ENCODE measurements at places on chromosomes 2 and 18.

- H3K27me3 ChIP-seq, result peaks cover 5% of the 10 kb centered on the region
- no peaks in the 10 kb centered on the region for H3K36me3 ChIP-seq
- no peak overlapping the region for H3K27ac ChIP-seq
- no peak for DNase-seq
Observed at GRCh38 chr2:129619471-129619870, 360.0 kb upstream of the RAB6C start.

DNA sequence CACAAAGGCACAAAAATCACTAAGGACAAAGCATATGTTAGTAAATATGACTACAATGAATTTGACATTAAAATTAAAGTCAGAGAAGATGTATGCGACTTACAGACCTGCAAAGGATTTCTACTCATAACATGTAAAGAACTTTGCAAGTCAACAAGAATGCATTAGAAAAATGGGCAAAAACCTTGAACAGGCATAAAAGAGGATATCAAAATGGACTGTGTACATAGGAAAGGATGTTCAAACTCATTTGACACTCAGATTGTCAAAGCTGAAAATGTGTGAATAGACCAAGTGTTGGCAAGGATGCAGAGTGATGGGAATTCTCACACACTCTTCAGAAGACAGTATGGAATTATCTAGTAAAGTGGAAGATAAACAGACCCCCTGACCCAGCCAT, 94.9 kb downstream of the MYOM1 start:
- peaks cover 2% of the 10 kb centered on the region for H3K27me3 ChIP-seq
- no peak overlapping the region for H3K27ac ChIP-seq
- DNase-seq, result no peak
- peaks cover 6% of the 10 kb centered on the region for H3K4me1 ChIP-seq

DNA sequence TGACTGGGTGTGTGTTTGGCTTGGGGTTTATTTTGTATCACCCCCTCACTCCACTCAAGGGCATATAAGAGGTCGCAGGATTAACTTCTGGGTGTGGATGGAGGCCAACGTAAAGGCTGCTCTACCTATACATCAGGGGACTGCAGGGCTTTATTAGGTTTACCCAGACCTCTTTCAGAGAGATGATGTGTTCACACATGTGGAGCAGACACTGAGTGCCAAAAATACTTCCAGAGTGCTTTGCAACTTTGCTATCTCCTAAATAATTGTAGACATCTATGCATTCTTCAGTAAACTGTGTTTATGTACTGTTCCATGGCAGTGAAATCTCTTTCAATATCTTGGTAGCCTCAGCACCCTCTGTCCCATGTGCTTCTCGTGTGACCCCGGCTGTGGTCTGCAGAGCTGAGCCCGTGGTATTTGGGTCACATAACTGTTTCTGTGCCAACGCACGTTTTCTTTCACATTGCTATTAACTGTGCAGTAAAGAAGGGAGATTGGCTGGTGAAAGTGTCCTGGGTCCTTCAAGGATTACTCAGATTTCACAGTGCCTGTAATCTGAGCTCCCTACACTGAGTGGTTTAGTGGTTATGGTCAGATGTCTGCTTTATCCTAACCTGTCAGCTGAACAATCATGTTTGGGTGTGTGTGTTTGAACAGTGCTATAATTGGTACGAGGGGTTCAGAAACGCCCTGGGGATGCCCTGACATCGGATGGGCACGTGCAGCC, 208.1 kb downstream of the VAPA start:
- H3K36me3 ChIP-seq, result no peaks in the 10 kb centered on the region
- H3K4me3 ChIP-seq, result no peak overlapping the region
- DNase-seq, result no peak
- H3K27me3 ChIP-seq, result no peaks in the 10 kb centered on the region
- no peak overlapping the region for H3K27ac ChIP-seq

DNA sequence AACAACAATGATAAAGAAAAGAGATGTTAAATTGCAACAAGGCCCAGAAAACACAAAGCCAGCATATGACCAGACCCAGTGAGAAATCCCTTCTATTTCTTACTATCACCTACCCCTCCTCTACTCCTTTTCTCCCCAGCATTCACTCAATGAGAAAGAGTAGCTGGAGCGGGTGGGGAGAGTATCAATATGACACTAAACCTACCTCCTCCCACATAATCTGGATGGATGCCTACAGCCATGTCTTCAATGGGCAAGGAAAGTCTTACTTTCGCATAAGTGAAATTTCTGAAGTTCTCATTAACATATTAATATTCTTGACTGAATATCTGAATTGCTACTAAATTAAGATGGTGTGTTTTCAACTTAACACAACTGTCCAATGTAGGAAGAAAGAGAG, 78.2 kb downstream of the AFF3 start:
- DNase-seq, result no peak
- H3K4me1 ChIP-seq, result peaks cover 87% of the 10 kb centered on the region
- peaks cover 74% of the 10 kb centered on the region for H3K36me3 ChIP-seq
- H3K27me3 ChIP-seq, result no peaks in the 10 kb centered on the region
- H3K4me3 ChIP-seq, result peak overlapping the region; percentile 33
- H3K27ac ChIP-seq, result peak overlapping the region; percentile 74

GRCh38 chr18:45201489-45201888, 413.8 kb upstream of the SLC14A2 start:
- no peak overlapping the region for H3K27ac ChIP-seq
- no peak for DNase-seq
- no peak overlapping the region for H3K4me3 ChIP-seq
- no peaks in the 10 kb centered on the region for H3K27me3 ChIP-seq

DNA sequence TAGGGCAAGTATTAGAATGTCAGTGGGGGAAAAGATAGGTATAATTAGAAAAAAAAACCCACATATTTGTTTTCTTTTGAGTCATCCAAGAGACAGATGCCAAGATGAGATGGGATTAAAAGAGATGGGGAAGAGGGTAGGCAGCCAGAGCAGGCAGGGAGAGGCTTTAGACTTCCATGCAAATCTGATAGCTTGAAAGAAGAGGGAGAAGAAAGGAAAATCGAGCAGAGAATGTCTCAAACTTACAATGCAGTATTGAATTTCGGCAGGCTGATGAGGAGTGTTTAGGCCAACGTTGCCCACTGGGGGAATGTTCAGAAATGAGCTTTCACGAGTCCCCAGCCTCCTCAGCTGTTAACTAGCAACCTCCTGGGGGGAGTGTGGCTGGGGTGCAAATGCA, 91.3 kb downstream of the SPATS2L start:
- H3K36me3 ChIP-seq, result no peaks in the 10 kb centered on the region
- no peak overlapping the region for H3K4me3 ChIP-seq
- H3K27ac ChIP-seq, result no peak overlapping the region
- no peak for DNase-seq

GRCh38 chr18:65477455-65477854, 273.4 kb upstream of the CDH7 start:
- no peaks in the 10 kb centered on the region for H3K27me3 ChIP-seq
- H3K4me1 ChIP-seq, result no peaks in the 10 kb centered on the region
- no peak overlapping the region for H3K27ac ChIP-seq
- no peaks in the 10 kb centered on the region for H3K36me3 ChIP-seq
- DNase-seq, result no peak

DNA sequence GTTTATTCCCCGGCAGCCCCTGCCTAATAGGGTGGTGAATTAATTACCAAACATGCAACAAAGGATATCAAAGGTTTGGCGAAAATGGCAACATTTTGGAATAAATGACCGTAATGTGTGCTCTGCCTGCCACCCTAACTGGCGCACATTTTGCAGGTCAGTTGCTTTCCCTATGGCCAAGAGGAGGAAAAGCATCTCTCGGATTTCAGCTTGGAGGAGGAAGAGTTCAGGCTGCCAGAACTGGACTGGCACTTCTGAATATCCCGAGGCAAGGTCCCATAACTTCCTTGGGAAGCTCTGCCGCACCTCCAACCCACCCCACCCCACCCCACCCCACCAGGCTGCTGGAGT, 37.1 kb downstream of the SLC25A52 start:
- H3K36me3 ChIP-seq, result no peaks in the 10 kb centered on the region
- no peak for DNase-seq
- peaks cover 26% of the 10 kb centered on the region for H3K27me3 ChIP-seq
- H3K27ac ChIP-seq, result no peak overlapping the region

- peaks cover 10% of the 10 kb centered on the region for H3K27me3 ChIP-seq
- no peak overlapping the region for H3K4me3 ChIP-seq
- H3K36me3 ChIP-seq, result no peaks in the 10 kb centered on the region
- no peaks in the 10 kb centered on the region for H3K4me1 ChIP-seq
Observed at GRCh38 chr2:151166410-151166809, 95.3 kb downstream of the RBM43 start.

DNA sequence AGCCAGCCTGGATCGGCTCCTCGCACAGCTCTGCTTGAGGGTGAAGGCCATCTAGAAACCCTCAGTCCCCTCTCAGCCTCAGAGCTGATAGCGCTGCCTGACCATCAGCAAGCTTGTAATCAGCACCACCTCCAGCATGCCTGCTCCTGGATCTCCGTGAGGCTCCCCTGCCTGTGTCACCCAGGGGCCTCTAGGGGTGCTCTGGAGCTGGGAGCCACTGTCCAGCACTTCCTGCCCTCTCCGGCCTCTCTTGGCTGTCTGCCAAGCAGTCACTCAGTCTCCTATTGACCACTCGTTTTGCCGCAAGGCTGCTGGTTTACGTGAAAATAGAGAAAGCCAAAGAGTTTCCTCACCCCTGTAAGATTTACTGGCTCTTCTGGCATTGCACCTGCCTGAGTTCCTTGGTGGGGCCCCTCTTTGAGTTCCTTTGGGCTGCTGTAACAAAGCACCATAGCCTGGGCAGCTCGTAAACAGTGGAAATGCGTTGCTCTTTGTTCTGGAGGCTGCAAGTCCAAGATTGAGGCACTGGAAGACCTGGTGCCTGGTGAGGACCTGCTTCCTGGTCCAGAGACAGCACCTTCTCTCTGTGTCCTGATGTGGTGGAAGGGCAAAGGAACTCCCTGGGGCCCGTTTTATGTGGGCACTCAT, 17.9 kb downstream of the CAPN10 start:
- DNase-seq, result no peak
- H3K27me3 ChIP-seq, result no peaks in the 10 kb centered on the region
- H3K27ac ChIP-seq, result no peak overlapping the region
- no peaks in the 10 kb centered on the region for H3K4me1 ChIP-seq
- peaks cover 21% of the 10 kb centered on the region for H3K36me3 ChIP-seq

DNA sequence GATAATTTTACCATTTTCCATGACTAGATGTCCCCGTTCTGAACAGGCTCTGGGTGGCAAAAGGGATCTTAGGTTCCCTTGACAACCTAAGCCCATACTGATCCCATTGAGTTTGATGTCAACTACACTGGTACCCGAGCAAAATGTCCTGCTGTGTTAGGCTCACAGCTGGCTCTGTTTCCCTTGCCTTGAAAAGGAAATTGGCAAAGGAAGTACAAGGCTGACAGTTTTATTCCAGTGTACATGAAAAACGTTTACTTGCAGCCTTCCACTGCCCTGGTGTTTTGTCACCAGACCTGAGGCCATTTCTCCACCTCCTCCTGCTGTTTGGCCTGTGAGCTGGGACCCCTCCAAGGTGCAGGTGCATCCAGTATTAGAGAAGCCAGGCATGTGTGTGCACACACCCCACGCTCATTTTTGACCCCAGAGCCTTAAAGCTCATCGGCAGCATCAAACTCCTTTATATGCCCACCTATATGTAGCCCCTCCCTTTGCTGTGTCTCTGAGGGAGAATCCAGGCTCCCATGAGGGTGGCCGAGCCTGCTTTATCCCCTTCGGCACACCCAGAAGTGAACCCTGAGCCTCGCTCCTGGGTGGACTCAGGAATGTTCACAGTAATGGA, 171.3 kb downstream of the NDUFA10 start:
- peaks cover 34% of the 10 kb centered on the region for H3K27me3 ChIP-seq
- H3K27ac ChIP-seq, result no peak overlapping the region
- no peak overlapping the region for H3K4me3 ChIP-seq
- no peaks in the 10 kb centered on the region for H3K36me3 ChIP-seq
- H3K4me1 ChIP-seq, result no peaks in the 10 kb centered on the region
- DNase-seq, result no peak

DNA sequence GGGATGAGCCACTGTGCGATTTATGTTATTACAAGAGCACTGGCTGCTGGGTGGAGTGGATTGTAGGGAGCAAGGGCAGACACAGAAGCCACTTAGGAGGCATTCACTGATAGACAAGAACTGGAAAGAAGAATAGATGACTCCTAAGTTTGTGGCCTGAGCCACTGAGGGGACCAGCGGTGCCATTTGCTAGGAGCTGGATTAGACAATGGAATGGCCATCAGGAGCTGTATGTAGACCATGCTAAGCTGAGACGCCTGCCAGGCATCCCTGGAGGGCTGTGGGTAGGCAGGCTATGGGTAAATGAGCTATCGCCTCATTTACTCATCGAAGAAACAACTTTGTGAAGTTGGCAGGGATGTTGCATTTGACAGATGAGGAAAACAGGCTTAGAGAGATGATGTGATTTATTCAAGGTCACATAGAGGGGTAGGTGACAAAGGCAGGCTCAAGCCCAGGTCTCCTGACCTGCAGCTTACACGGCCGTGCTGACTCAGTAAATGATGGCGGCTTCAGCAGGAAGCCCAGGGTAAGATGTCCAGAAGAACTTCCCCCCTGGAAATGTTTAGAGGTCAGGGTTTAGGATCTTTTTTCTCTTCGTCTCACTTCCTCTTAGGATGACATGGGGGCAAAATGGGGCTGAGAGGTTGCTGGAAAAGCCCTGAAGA, 2.8 kb downstream of the MFSD2B start:
- H3K4me3 ChIP-seq, result no peak overlapping the region
- H3K27me3 ChIP-seq, result peaks cover 19% of the 10 kb centered on the region
- no peak for DNase-seq

GRCh38 chr18:51082571-51083267, 52.7 kb downstream of the SMAD4 start:
- H3K27me3 ChIP-seq, result no peaks in the 10 kb centered on the region
- peaks cover 19% of the 10 kb centered on the region for H3K4me1 ChIP-seq
- H3K4me3 ChIP-seq, result peak overlapping the region; percentile 53
- no peak for DNase-seq
- H3K27ac ChIP-seq, result peak overlapping the region; percentile 78
- peaks cover 83% of the 10 kb centered on the region for H3K36me3 ChIP-seq

DNA sequence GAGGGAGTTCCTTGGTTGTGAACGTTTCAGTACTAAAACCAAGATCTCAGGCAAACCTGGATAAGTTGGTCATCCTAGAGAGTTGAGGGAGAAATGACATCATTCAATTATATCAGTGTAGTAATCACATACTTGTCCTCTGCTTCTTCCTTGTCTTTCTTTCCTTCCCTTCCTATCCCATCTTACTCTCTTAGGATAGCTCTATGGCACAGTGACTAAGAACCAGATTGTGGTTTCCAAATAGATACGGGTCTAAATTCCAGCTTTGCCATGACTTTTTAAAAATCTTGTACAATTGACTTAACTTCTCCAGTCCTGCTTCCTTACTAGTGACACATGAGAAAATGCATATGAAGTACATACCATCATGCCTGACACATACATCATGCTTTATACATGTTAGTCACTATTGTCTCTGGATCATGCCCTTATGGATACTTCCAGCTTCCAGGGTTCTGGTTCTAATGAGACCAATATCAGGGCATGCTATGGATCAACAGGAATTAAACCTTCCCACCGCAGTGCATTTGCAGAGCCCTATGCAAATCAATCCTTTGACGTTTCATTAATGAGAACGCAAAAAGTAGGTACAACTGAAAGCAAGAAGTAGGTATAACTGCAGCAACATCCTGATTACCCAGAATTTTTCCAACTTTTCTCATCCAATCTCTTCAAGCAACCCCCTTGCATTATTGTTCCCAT, 168.0 kb upstream of the KLF7 start:
- no peaks in the 10 kb centered on the region for H3K36me3 ChIP-seq
- no peaks in the 10 kb centered on the region for H3K27me3 ChIP-seq
- no peak for DNase-seq
- peaks cover 58% of the 10 kb centered on the region for H3K4me1 ChIP-seq
- peak overlapping the region; percentile 68 for H3K27ac ChIP-seq
